ENCODE measurements at places on chromosomes 1 and 21.

DNA sequence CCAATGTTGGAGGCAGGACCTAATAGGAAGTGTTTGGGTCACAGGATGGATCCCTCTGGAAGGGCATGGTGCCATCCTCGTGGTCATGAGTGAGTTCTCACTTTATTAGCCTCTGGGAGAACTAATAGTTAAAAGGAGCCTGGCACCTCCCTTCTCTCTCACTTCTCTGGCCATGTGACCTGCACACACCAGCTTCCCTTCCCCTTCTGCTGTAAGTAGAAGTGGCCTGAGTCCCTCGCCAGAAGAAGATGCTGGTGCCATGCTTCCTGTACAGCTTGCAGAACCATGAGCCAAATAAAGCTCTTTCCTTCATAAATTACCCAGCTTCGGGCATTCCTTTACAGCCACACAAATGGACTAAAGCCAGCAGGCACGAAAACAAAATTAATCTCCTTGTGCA lies 23.6 kb downstream of the ACOT7 start:
- no peak for ATAC-seq

GRCh38 chr1:173418107-173418985 lies 58.8 kb upstream of the PRDX6 start:
- ATAC-seq = peak; percentile 41

DNA sequence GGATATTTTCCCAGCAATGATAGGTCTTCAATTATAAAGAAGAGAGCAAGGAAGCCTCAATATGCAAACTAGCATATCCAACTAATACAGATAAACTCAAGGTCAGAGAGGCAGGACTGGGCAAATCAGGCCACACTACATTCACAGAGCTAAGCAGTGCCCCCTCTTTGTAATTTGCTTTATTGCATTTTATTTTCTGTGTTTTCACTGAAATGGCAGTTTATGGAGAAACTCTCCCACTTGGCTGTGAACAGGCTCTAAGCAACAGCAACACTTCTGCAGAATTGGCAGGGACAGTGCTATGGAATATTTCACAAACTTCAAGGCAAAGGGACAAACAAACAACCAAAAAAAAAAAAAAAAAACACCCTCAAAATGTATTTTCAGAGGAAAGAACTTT lies 93.4 kb upstream of the SOD1 start:
- ATAC-seq = no peak

GRCh38 chr1:24553931-24554330 lies 2.0 kb upstream of the NCMAP start:
- no peak for ATAC-seq

GRCh38 chr1:22104865-22105437 lies 37.9 kb downstream of the WNT4 start:
- ATAC-seq = peak; percentile 86

DNA sequence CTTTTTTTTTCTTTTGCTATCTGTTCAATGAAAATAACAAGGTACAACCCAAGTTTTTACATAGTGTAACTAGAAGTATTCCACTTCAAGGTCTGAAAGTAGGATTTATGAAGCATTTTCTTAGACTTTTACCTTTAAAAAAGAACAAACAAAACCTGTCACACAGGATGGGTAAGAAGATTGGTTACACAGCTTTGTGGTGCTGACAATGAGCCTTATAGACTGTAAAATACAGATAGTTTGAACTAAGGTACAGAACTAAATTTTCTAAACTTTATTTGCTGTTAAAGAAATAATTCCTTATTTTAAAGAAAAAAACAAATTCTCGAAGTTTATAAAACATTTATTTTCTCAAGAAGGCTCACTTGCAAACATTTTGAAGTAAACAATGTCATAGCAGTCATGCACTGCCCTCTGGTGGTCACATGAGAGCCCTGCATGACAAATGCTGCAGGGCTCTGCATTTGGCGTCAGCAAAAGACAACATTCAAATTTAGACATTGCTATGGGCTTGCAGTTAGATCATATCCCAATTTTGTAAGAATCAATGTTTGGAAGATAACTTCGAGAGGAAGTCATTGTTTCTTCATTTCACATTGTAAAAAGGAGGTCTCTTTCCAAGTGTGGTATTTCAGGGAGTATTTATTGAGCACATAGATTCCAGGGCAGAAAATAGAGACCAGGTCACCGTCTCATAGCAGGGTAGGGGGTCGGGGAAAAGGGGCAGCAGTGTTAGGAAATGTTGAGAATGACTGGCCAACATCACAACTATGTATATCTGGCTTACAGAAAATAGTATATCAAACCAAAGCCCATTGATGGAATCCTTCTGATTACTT lies 115.3 kb upstream of the FMN2 start:
- no peak for ATAC-seq

GRCh38 chr1:197013234-197013633 lies 35.9 kb downstream of the CFHR5 start:
- no peak for ATAC-seq

DNA sequence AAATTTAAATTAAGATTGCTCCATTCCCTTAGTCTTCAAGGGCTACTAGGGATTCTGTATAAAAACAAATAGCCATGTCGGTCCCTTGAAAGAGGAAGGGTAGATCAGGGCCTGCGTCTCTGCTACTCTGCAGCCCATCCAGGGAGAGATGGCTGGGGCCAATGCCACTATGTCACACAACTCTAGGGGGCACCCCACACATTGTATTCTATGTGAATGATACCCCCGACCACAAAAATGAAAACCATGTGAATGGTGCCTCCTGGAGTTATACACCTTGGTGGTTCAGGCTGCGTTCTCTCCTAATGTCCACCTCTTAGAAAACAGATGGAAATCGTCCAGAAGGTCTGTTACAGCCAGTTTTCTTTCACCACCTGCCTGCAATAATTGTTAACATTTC lies 18.0 kb downstream of the PIK3C2B start:
- no peak for ATAC-seq

- ATAC-seq = no peak
Measured at GRCh38 chr1:13826009-13826408, 126.0 kb downstream of the PRDM2 start.

GRCh38 chr1:244296003-244296402 lies 155.7 kb downstream of the ADSS2 start:
- no peak for ATAC-seq

DNA sequence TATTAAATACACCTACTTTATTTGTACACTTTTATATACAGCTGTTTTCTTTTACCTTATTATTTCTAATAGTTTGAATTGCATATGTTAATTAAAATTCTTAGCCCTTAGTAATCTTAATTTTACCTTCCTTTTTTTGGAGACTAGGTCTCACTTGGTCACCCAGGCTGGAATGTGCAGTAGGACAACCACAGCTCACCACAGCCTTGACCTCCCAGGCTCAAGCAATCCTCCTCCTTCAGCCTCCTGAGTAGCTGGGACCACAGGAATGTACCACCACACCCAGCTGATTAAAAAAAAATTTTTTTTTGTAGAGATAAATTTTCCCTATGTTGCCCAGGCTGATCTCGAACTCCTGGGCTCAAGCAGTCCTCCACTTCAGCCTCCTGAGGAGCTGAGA lies 15.0 kb upstream of the SDC3 start:
- no peak for ATAC-seq

GRCh38 chr1:231413749-231414082 lies 8.4 kb downstream of the EGLN1 start:
- no peak for ATAC-seq

DNA sequence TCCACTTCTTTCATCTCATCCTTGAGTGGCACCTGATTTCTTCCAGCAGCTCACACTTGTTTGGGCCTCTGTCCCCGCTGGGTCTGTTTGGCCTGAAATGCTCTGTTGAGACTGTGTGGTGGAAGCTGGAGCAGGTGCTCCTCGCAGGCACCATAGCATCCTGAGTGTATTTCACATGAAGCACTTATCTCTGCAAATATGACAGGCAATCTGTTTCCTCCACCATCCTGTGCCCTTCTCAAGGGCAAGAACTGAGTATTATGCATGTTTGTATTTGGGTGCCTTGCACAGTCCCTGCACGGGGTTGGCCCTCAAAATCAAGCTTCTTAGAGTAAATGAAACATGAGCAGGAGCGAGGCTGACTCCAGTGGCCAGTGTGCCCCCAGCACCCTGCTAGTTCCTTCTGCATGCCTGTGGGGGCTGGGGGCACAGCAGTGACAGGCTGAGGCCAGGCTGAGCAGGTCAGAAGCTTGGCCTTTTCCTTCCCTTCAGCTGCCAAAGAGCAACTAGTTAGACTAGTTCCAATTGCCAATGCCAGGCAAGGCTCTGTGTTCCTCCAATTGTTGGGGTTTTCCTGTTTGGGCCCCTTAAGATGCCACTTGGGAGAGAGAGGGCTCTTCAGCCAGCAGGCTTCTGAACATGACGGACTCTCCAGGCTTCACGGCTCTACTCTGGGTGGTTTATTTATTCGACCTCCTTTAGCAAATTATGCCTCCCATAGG lies 129.6 kb upstream of the ATP1A1 start:
- no peak for ATAC-seq

- no peak for ATAC-seq
Measured at GRCh38 chr1:225878282-225878681, 3.9 kb downstream of the TMEM63A start.

Measured in activated CD4-positive, CD25-positive, alpha-beta regulatory T cell treated with anti-CD3 and anti-CD28 coated beads, Interleukin-2, amount 50 U/mL, for 24 hours (primary cell).